Panc1 (cell line): ENCODE measurements at places on chromosomes 1 and 21.

DNA sequence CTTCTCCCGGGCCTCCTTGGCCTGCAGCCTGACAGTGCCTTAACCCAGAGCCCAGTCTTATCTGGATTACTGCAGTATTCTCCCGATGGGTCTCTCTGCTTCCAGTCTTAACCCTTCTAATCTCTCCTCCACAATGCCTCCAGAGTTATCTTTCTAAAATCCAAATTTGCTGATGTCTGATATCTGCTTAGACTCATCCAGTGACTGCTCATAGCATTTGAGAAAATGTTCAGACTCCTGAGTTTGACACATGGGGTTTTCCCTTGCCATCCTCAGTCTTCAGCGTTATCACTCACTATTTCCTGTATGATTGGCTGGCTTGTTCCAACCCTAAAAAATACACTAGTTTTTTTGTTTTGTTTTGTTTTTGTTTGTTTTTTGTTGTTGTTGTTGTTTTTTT, 102.0 kb downstream of the FMN2 start:
- H3K4me3 ChIP-seq, result no peak overlapping the region
- no peaks in the 10 kb centered on the region for H3K4me1 ChIP-seq
- no peak overlapping the region for H3K27ac ChIP-seq
- H3K36me3 ChIP-seq, result no peaks in the 10 kb centered on the region
- DNase-seq, result no peak

GRCh38 chr1:207217778-207218511, 103.5 kb upstream of the CD55 start:
- H3K27ac ChIP-seq, result no peak overlapping the region
- no peaks in the 10 kb centered on the region for H3K36me3 ChIP-seq
- DNase-seq, result no peak
- H3K4me1 ChIP-seq, result no peaks in the 10 kb centered on the region
- H3K4me3 ChIP-seq, result no peak overlapping the region

DNA sequence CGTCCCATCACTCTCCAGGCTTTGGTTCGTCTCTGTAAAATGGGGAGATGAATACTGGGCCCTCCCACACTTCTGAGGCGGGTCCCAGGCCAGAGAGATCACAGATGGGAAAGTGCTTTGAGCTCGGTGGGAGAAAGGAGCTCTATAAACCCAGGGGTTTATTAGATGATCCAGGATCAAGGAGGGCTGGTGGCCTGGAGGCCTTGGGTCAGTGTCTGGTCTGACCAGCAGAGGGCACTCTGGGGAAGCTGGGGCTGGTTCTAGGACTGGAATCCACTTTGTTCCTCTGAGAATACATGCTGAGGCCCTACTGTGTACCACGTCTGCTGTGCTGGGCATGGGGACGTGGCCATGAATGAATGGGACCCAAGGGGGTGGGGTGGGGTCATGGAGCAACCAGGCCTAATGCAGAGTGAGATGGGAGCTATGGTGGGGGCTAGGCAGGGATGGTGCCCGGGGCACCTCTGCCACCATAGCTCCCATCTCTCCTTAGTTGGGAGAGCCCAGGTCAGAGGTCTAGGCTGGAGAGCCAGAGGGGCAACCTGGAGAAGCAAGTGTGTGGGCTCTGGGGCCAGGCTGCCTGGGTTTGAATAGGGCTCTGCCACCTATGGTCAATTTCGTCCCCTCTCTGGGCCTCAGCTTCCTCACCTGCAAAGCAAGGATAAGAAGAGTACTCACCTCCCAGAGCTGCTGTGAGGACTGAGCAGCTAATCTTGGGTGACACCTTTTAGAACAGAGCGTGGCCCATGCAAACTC, 9.0 kb upstream of the FAM131C start:
- no peaks in the 10 kb centered on the region for H3K27me3 ChIP-seq
- no peak for DNase-seq
- H3K36me3 ChIP-seq, result no peaks in the 10 kb centered on the region
- H3K4me1 ChIP-seq, result peaks cover 31% of the 10 kb centered on the region

GRCh38 chr1:98119796-98120195, 199.0 kb upstream of the DPYD start:
- H3K4me3 ChIP-seq, result no peak overlapping the region
- no peaks in the 10 kb centered on the region for H3K27me3 ChIP-seq
- H3K36me3 ChIP-seq, result no peaks in the 10 kb centered on the region
- H3K4me1 ChIP-seq, result no peaks in the 10 kb centered on the region
- H3K27ac ChIP-seq, result no peak overlapping the region
- no peak for DNase-seq

- no peak overlapping the region for H3K4me3 ChIP-seq
- H3K4me1 ChIP-seq, result no peaks in the 10 kb centered on the region; the same call in 1 of the 2 replicates
- no peaks in the 10 kb centered on the region for H3K27me3 ChIP-seq
- H3K36me3 ChIP-seq, result no peaks in the 10 kb centered on the region
- no peak overlapping the region for H3K27ac ChIP-seq
Measured at GRCh38 chr1:170166518-170167180, 20.9 kb downstream of the NTMT2 start.

DNA sequence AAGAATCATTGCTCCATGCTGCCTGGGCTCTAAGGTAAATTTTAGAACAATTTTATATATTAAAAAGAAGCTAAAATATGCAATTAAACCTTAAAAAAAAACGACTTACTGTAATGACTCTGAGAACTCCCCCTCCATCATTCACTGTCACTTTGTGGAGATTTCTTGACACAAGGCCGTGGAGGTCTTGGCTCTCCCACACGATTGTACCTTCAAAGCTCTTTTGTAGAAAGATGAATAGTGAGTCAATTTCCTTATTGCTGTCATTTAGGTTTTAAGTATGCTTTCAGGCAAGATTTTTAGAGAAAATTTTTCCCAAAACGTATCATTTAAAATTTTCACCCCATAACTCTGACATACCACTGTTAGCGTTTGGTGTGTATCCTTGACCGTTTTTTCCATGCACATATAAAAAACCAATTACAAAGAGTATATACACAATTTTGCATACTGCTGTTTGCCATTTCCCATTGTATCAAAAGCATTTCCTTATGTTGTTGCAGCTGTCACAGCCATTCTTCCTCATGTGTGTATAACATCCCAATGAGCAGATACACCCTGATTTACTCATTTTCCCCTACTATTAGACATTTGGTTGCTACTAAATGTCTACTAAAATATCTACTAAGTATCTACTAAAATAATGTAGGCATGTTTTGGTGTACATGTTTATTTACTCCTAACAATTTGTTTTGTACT, 33.4 kb downstream of the B3GALNT2 start:
- no peaks in the 10 kb centered on the region for H3K27me3 ChIP-seq
- no peak overlapping the region for H3K27ac ChIP-seq
- H3K4me3 ChIP-seq, result no peak overlapping the region
- H3K4me1 ChIP-seq, result peaks cover 6% of the 10 kb centered on the region; the same call in 1 of the 2 replicates
- peaks cover 7% of the 10 kb centered on the region; the same call in 1 of the 2 replicates for H3K36me3 ChIP-seq
